ENCODE measurements at places on chromosomes 3 and 15. TPM values are rescaled to one million over a fixed set of nuclear protein-coding genes. Genes with fewer than 3 reads are reported as not detected.
A peak's percentile ranks its signal among the peaks of the same experiment; 100 is the strongest.

The SLC12A8 gene
- total RNA-seq: not detected

The MST1R gene
- total RNA-seq: 8.1 TPM

The GOLGA8T gene
- total RNA-seq: not detected

The DUOXA2 gene
- not detected for total RNA-seq

The CD80 gene
- 4.8 TPM for total RNA-seq

The FAM174B gene
- total RNA-seq: 1.7 TPM

DNA sequence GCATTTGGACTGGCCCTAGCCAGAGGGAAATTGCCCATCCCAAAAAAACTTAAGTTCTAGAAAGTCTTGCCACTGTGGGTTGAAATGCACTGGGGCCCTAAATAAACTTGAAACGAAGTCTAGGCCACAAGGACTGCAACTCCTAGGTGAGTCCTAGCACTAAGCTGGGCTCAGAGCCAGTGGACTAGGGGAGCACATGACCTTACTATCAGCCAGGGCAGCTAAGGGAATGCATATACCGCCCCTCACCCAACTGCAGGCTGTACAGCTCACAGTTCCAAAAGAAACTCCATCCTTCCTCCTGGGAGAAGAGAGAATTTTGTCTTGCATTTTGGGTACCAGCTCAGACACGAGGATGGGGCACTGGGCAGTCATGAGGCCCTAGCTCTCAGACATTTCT, 23.6 kb upstream of the TEX55 start:
- DNase-seq: no peak

GRCh38 chr3:151391720-151392119, 7.2 kb upstream of the P2RY12 start:
- no peak for DNase-seq

GRCh38 chr3:40504636-40505430, 1.0 kb upstream of the ZNF620 start:
- DNase-seq: no peak

- DNase-seq: no peak
These were observed 227.1 kb downstream of the RPLP1 start for GRCh38 chr15:69679623-69680228.

- DNase-seq: peak; percentile 84
These were observed 40.4 kb downstream of the DNAJB8 start for GRCh38 chr3:128426128-128426921.

DNA sequence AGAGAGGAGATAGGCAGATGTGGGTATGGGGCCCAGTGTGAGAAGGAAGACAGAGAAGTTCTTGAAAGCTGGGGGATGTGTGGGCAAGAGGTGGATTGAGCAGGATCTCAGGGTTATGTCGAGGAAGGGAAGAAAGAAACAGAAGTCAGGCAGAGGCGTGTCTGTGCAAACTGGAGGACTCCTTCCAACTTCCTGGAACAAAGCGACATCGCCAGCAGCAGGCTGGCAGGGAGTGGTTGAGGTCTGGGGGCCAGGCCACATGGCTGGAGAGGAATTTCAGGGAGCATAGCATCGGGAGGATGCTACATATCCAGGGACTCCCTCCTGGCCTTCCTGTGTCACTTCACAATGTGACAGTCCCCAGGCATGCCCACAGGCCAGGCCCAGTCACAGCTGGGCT, 42.9 kb upstream of the MYZAP start:
- no peak for DNase-seq

DNA sequence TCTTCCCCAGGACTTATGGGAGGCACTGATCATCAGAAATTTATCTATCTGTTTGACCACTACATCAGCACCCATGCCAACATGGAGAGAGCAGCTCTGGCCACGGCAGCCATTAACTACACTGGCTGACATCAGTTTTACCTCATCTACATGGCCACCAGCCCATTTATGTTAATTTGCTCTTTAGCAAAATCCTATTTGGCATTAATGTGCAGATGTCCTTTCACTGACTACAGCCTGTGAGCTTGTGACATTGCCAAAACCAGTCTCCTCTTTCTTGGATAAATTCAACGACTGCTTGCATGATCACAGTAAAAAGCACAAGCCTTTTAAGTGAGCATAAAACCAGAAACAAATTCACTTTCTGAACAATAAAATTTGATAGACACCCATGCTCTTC, 47.5 kb downstream of the NR1I2 start:
- no peak for DNase-seq

- DNase-seq: no peak
These were observed 88.2 kb downstream of the PLOD2 start for GRCh38 chr3:146072824-146073223.

GRCh38 chr3:169891886-169892285, 19.5 kb upstream of the SAMD7 start:
- DNase-seq: no peak

GRCh38 chr3:63304421-63304820, 26.3 kb downstream of the SYNPR start:
- DNase-seq: no peak

All from K562 (cell line).